ENCODE measurements at places on chromosomes 11 and 22. TPM values are rescaled to one million over a fixed set of nuclear protein-coding genes. Genes with fewer than 3 reads are reported as not detected.

The WBP2NL gene
- 0.54 TPM for total RNA-seq

The GSTT2B gene
- total RNA-seq: not detected

The MMP1 gene
- total RNA-seq: not detected

The MYOD1 gene
- total RNA-seq: not detected

The CSF2RB gene
- total RNA-seq: 0.54 TPM

The EXPH5 gene
- total RNA-seq: 2.0 TPM

The MAJIN gene
- total RNA-seq: 1.2 TPM

The MFNG gene
- 125 TPM for total RNA-seq

The EMID1 gene
- not detected for total RNA-seq

Data from activated CD4-positive, alpha-beta T cell treated with anti-CD3 and anti-CD28 coated beads for 36 hours (primary cell).